ENCODE measurements at places on chromosomes 1 and 21.

GRCh38 chr21:38600106-38600505 is 101.8 kb upstream of the ERG start:
- no peak for DNase-seq

DNA sequence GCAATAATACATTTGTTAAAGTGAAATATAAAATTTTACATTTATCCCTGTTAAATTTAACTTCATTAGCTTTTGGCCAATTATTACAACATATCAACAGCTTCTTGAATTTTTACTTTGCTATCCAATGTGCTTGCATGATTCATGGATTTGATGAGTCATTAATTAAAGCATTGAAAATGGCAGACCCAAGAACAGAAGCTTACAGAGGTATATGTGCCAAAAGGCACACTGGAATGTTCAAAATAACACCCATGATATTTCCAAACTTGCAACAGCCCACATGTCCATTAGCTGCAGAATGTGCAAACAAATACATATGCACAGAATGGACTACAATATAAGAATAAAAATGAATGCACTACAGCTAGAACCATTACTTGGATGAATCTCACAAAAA is 76.4 kb upstream of the MAN1A2 start:
- DNase-seq: no peak

- no peak for DNase-seq
Measured at GRCh38 chr1:186463511-186463910, 2.6 kb upstream of the PDC start.

- DNase-seq: no peak
Measured at GRCh38 chr1:156751451-156751756, at the start of gene HDGF. TSS of gene HDGF (minus strand) at chr1:156751675. CDS start at chr1:156751429, 246 bp downstream.

- DNase-seq: no peak
Measured at GRCh38 chr1:199545780-199546179, 481.7 kb upstream of the NR5A2 start.

GRCh38 chr1:97192872-97193572 is 471.4 kb downstream of the PTBP2 start:
- peak; percentile 76 for DNase-seq

DNA sequence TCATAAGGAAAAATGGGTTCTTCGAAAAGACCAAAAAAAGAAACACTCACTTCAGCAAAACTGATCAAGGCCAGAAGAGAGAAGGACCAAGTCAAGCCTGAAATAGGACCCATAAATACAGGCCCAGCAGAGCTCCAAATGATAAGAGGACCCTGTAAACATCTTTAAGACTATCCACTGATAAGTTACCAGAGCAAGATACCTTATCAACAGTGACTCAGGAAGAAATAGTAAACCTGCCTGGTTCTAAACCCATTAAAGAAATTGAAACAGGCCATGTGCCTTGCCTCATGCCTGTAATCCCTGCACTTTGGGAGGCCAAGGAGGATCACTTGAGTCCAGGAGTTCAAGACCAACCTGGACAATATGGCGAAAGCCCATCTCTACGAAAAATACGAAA is 81.8 kb upstream of the ERRFI1 start:
- DNase-seq: no peak

- no peak for DNase-seq
Measured at GRCh38 chr21:34203851-34204420, 130.6 kb downstream of the MRPS6 start.

GRCh38 chr1:162391790-162392563 is 10.4 kb downstream of the C1orf226 start:
- no peak for DNase-seq

GRCh38 chr1:209550519-209550918 is 33.0 kb upstream of the CAMK1G start:
- DNase-seq: no peak

- DNase-seq: no peak
Measured at GRCh38 chr1:208691012-208691411, 446.8 kb upstream of the PLXNA2 start.

GRCh38 chr1:3306583-3307291 is 147.7 kb upstream of the ARHGEF16 start:
- no peak for DNase-seq

DNA sequence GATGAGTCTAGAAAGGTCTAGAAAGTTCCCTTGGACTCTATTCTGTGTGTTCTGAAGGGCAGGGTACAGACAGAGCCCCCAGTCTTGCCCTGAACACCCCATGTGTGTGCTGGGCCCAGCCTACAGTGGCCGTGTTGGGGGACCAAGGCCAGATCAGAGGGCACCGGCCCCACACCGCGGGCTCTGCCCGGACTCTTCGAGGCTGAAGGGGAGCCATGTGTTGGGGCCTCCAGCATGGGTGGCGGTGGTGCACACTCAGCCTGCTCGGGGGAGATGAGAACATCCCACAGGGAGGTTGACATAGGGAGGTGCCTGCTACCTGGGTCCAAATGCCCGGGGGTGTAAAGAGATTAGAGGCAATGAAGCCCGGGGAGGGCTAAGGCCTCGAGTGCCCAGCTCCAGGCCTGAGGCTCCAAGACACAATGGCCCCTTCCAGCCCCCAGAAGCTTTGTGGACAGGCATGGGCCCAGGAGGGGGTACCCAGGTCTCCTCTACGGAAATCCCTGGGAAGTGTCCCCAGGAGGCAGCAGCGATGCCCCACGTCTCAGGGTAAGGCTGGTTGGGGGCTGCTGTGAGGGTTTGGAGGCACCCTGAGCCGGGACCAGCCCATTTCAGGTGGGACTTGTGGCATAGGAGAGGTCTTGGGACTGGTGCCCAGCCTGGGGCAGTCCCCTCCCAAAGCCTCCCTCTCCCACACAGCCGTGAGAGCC is 12.1 kb downstream of the ARHGEF16 start:
- no peak for DNase-seq

- DNase-seq: no peak
Measured at GRCh38 chr1:44911026-44911425, 68.0 kb upstream of the PTCH2 start.

GRCh38 chr1:46246548-46247435 is 771 bp upstream of the RAD54L start:
- no peak for DNase-seq

GRCh38 chr21:17387030-17387617 is 125.7 kb upstream of the CXADR start:
- DNase-seq: peak; percentile 48

- no peak for DNase-seq
Measured at GRCh38 chr21:45164124-45164511, 89.7 kb downstream of the ADARB1 start.

GRCh38 chr1:84870591-84870990 is 22.4 kb downstream of the LPAR3 start:
- no peak for DNase-seq

DNA sequence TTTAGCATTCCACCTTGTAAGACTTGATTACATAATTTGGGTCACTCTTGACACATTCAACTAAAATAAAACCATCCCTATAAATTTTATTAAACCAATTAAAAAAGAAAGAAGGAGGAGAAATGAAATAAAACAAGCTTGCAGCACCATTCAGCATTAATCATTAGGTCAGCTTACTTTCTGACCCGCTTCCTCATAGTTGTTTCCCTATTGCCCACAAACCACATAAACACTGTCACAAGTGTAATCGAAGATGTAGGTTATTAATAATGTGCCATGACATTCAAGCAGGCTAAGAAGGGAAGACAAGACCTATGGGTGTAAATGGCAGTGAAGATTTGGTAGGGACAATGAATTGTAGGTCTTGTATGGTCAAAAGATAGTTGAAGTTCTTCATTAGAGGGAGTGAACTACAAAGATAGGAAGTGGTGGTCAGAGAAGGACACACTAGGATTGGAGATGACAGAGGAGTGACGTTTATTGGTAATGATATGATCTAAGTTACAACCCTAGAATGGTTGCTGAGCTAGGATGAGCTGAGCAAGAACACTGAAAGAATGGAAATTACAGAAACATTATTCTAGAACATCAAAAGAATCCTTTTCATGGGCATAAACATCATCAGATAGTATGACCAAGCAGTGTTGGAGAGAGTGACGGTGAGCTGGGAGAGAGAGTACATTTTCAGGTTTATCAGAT is 231.5 kb downstream of the KCNT2 start:
- DNase-seq: no peak

DNA sequence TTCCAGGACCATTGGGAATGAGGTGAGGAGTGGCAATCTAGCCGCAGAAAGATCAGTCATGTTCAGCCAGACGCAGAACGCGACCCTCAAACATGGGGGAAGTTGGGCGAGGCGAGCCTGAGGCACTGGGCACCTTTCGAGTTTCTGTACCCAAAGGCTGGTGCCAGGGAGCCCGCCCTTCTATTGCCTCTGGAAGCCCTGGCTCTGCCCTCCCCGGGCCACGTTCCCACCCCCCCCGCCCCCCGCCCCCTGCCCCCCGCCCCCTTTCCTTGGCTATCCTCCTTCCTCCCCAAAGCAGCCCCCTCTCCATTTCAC is 2.2 kb upstream of the ZBTB7B start:
- DNase-seq: no peak

DNA sequence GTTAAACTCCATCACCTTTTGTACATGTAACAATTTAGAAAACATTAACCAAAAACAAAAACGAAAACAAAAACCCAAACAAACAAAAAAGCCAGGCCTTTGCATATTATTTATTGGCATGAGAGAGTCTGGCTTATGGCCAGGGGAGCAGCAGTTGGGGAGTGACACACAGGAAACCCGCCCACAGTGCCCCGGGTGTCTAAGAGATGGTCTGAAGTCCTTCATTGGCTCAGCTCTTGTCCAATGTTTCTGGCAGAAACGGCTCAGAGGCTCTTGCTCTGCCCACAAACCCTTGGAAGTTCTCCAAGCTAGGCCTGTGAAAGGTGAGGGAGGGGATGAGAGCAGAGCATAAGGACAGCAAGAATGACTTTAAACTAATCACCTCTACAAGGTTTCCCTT is 131.5 kb downstream of the CNIH3 start:
- peak; percentile 54 for DNase-seq

DNA sequence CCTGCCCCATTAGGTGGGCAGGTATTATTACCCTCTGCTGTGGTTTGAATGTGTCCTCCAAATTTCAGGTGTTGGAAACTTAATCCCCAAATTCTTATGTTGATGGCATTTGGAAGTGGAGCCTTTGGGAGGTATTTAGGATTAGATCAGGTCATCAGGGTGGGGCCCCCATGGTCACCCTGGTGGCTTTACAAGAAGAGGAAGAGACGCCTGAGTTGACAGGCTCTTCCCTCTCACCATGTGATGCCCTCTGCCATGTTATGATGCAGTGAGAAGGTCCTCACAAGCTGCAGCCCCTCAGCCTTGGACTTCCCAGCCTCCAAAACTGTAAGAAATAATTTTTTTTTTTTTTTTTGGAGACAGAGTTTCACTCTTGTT is 8.8 kb upstream of the THEMIS2 start:
- no peak for DNase-seq

GRCh38 chr1:172609528-172609927 is 49.4 kb upstream of the FASLG start:
- no peak for DNase-seq

GRCh38 chr1:66251546-66251945 is 282.4 kb upstream of the SGIP1 start:
- DNase-seq: no peak

DNA sequence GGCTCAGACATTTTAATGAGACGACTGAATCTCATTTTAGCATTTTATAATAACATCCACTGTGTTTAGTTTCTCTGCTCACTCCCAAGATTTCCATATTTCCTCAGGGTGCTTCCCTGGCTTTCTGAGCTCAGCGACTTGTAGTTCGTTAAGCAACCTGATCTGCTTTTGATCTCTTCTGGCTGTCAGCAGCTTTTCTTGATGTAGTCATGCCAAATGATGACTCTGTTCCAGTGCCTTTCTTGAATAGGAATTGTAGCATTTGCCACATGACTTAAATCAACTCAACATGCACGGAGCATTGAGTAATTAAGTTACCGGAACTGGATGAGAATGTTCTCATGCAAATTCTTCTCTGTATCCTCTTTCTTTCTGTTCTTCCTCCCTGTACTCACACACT is 246.1 kb downstream of the FMN2 start:
- peak; percentile 72 for DNase-seq

GRCh38 chr1:235937123-235937522 is 70.4 kb upstream of the LYST start:
- no peak for DNase-seq

- no peak for DNase-seq
Measured at GRCh38 chr1:14778898-14779865, 180.7 kb downstream of the KAZN start.

DNA sequence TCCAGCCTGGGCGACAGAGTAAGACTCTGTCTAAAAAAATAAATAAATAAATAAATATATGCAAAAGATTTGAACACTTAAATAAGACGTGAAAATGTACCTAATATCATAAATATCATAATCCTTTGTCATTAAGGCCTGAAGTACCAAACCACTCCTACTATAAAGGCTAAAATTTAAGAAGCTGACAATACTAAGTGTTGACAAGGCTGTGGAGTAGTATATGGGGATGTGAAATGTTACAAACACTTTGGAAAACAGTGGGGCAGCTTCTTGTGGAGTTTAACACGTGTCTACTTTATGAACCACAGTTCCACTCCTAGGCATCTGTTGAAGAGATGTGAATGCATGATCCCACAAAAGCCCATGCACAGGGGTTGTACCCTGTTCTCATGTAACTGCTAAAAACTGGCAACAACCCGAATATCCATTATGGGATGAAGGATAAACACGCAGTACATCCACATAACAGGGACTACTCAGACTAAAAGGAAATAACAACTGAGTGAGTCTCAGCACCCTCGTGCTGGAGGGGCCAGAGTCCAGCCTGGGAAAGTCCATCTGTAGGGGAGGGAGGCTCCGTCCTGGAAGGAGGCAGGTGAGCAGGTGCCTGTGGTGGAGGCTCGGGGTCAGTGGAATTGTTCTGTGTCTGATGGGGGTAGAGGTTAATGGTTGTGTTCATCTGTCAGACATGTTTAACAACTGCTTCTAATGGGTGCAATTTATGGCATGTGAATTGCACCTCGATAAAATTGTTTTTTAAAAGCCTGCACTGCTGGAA is 6.7 kb upstream of the SLC19A1 start:
- no peak for DNase-seq

- DNase-seq: no peak
Measured at GRCh38 chr1:88780485-88780884, 96.4 kb downstream of the PKN2 start.

DNA sequence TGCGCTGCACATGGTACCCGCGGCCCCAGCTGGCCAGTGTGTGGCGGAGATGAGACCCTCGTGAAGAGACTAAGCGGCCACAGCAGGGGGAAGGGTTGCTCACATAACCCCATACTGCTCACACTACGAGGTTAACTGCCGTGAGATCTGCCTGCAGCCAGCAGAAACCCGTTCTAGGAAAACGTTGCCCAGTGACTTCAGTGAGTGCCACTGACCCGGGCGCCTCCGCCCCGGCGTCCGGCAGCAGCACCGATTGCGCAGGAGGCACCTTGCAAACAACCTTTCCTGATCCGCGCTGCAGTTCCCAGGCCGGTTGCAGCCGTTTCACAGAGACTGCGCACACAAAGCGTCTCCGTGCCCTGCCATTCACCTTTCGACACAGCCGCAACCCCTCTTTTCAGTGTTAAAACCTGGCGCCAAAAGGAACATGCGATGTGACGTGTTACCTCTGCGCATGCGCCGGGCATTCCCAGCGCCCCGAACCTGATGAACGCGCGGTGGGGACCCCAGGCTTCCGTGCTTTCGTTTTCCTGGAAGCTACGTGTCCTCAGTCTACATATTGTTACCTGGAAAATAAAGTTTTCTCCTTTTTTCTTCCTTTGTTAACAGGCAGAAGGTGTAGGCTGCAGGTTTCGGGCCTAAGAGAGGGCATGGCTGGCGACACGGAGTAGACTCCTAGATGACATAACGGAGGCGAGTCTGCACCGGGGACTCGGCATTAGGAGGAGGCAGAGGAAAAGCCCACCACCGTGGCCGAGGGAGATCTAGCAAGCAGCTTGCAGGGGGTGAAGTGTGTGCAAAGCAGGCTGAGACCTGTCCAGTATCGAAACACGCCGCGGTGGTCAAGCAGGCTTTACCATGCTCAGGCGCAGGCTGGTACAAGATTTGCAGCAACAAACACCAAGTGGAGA is 8.9 kb downstream of the VPS26C start:
- DNase-seq: no peak

Data from HFF-Myc (cell line).